ENCODE measurements at places on chromosomes 4 and X.

- DNase-seq = no peak
Observed at GRCh38 chrX:9609499-9609898, 144.6 kb downstream of the TBL1X start.

DNA sequence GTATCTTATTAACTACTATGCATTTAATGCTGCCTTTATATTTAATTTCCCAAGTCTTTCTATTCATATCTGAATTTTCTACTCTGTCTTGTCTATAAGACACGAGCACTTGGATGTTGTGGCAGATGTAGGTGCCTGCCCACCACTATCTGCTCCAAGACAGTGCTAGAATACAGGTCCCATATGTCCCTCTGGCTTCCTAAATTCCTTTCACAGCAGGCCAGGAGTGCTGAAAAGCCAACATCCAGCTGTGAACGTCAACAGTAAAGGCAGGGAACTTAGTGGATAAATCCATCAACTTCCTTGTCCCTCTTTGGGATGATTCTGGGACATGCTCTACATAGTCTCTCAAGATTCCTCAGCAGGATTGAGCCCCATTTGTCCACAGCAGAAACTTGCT, 245.1 kb upstream of the ETNPPL start:
- DNase-seq = no peak

DNA sequence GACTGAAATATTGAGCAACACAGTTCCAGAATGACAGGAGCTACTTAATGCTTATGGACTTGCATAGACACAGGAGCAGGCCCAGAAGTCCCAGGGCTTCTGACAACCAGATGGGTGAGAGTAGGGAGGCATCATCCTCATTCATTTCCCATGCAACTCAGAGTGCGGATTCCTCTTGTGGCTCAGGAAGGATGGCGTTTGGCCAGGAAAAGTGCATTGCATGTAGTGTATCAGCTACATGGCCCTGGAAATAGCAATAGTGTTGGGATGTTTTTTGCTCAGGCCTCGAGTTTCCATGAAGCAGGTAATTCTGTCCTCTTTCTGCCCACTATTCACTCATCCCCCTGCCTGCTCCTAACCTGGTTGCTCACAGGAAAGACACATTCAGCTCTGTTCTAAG, 136.6 kb downstream of the PDGFRA start:
- DNase-seq = no peak

DNA sequence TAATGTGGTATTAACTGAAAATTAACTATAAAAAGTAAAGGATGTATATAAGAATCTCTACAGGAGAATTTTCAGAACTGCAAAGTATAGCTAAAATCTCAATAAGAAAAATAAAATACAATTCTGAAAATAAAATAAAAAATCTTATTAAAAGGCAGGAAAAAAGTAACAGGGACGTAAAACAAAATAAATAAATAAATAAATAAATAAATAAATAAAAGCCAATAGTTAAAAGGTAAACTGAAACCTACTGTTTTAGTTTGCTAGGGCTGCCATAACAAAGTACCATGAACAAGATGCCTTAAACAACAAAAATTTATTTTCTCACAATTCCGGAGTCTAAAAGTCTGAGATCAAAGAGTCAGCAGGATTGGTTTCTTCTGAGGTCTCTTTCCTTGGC, 140.6 kb downstream of the SPANXA1 start:
- DNase-seq = no peak

- DNase-seq = no peak
Observed at GRCh38 chr4:38060829-38061431, 100.7 kb downstream of the PTTG2 start.

GRCh38 chrX:11352296-11352741, 59.1 kb downstream of the AMELX start:
- no peak for DNase-seq

GRCh38 chrX:52277666-52278065, 91.2 kb upstream of the XAGE2 start:
- DNase-seq = no peak

DNA sequence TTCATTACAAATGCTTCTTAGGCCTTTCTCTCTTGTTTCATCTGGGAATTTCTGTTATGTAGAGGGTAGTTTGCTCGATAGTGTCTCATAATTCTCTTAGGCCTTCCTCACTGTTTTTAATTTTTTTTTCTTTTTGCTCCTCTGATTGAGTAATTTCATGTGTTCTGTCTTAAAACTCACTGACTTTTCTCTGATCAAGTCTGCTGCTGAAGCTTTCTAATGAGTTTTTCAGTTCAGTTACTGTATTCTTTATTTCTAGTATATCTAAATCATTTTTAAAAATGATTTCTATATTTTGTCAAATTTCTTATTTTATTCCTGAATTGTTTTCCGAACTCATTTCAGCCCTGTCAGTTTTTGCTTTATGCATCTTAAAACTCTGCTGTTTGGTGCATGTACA, 228.0 kb downstream of the MID1IP1 start:
- no peak for DNase-seq

- no peak for DNase-seq
Observed at GRCh38 chr4:87410157-87410556, 12.2 kb upstream of the NUDT9 start.

- no peak for DNase-seq
Observed at GRCh38 chr4:16199093-16199492, 27.2 kb downstream of the TAPT1 start.

DNA sequence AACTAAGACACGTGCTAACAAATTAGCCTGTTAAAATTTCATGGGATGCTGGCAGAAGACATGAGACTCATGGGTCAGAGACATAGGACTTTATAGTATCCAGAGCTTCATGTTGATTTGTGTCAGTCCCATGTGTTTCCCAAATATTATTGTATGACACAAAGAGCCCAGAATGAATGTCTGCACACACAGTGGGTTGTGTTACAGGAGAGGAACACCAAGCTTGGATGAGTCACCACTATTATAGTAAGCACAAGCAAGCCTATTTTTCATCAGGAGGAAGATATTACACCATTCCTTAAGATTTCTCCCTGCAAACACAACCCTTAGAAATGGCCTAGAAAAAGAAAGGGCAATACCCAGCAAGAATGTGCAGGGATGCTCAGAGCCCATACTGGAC, 15.4 kb downstream of the BBS12 start:
- no peak for DNase-seq

- no peak for DNase-seq
Observed at GRCh38 chr4:144851948-144852347, 206.0 kb downstream of the HHIP start.

DNA sequence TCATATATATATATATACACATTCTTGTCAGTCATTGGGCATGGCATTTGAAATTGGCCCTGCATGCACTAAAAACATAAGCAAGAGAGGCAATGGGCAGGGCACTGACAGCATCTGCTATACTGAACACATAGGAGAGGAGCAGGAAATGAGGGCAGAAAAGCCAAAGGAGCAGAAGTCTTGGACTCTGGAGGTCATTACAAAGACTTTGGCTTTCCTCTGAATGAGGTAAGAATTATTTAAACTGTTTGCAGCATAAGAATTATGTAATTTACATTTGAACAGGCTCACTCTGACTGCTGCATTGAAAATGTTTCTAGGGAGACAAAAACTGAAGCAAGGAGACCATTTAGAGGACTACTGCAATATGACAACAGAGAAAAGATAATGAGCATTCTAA, 396.5 kb downstream of the PRDM5 start:
- DNase-seq = no peak

- no peak for DNase-seq
Observed at GRCh38 chrX:40132751-40133150, 35.0 kb upstream of the BCOR start.

DNA sequence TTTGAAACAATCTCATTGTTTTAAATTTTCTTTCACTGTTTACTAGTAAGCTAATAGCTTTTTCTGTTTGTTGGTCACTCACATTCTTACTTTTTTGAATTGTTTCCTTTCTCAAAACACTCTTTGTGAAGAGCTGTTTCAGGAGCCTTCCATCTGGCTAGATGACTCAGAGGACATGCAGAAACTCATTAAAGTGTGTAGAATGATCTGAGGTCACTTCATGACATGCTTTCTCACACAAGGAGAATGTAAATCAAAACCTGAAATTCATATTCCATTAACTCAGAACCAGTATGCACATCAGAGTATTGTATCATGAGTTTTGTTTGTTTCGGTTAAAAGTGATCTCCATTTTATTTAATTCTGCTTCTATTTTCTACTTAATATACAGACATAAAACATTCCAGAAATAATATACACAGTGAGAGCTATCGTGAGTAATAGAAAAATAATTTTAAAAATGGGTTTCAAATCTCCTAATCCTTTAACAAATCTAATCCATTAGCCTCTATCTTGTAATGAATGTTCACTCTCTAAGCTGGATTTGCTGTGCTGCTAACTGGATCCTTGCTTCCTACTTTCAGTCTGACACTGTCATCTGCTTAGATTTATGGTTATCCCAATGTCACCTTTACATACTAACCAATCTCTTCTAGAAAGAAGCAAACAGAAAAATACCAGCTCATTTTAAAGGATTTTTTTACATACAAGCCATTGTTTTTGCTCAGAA, 449.6 kb downstream of the FSTL5 start:
- no peak for DNase-seq

GRCh38 chr4:174474457-174475075, 47.7 kb downstream of the HPGD start:
- DNase-seq = no peak

DNA sequence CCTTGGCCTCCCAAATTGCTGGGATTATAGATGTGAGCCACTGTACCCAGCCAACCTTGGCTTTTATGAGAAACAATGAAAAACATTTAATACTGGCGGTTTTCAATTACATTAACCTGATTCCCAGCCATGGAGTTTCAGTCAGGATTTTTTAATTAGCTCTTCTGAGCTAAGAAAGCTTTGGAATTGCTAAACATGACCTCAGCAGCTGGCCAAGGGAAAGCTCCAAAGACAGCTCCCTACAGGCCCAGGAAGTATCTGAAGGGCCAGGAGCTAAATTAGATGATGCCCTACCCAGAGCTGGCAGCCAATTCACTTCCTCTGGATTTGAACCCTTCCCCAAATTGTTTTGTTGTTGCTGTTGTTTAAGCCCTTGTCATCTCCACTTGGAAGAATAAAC, 26.5 kb upstream of the FUNDC1 start:
- no peak for DNase-seq

GRCh38 chr4:16896881-16897750, 1.3 kb downstream of the LDB2 start:
- no peak for DNase-seq

- DNase-seq = no peak
Observed at GRCh38 chrX:40298572-40299479, 201.1 kb upstream of the BCOR start.

DNA sequence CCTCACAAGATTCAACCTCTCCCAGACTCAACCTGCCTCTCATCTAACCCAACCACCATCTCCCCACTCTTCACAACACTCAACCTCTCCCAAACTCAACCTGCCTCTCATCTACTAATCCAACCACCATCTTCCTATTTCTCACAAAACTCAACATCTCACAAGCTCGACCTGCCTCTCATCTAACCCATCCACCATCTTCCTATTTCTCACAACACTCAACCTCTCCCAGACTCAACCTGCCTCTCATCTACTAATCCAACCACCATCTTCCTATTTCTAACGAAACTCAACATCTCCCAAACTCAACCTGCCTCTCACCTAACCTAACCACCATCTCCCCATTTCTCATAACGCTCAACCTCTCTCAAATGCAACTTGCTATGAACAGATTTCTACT, 29.8 kb downstream of the FAT1 start:
- no peak for DNase-seq

- DNase-seq = no peak
Observed at GRCh38 chr4:40525752-40526598, 103.7 kb downstream of the RBM47 start.

GRCh38 chr4:123784626-123785025, 388.0 kb downstream of the SPRY1 start:
- DNase-seq = no peak

- DNase-seq = no peak
Observed at GRCh38 chrX:53440621-53441517, 6.7 kb upstream of the HSD17B10 start.

DNA sequence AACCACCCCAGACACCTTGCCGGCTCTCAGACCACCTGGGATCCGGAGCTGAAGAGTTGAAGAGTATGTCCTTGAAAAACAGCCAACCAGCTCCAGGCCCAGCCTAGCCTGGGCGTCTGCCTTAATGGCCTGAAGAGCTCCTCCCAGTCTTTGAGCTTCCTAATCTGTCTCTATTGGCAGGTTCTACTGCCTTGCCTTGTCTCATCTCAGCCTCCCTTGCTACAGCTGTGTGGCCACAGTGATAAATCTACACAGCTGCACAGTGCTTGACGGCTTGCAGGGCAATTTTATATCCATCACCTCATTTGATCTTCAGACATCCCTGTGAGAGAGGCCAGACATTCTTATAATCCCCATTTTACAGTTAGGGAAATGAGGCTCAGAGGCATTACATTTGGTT, 19.9 kb downstream of the AWAT2 start:
- DNase-seq = no peak

DNA sequence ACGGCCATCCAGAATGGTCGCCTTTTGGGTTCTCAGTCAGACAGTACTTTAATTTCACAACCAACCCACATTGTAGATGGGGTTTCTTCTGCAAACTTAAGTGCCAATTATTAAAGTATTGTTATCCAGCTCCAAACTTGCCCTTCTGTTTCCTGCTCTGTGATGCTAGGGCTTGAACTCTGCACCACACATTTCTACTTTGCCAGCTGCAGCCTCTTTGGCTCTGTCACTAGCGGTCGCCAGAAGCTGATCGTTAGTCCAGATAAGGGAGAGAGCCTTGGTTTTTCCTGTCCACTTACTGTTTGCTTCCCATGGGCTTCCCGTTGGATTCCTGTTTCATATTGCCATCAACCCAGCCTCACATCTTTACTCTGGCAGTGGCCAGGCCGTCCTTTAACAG, 196.6 kb downstream of the ASB9 start:
- no peak for DNase-seq

DNA sequence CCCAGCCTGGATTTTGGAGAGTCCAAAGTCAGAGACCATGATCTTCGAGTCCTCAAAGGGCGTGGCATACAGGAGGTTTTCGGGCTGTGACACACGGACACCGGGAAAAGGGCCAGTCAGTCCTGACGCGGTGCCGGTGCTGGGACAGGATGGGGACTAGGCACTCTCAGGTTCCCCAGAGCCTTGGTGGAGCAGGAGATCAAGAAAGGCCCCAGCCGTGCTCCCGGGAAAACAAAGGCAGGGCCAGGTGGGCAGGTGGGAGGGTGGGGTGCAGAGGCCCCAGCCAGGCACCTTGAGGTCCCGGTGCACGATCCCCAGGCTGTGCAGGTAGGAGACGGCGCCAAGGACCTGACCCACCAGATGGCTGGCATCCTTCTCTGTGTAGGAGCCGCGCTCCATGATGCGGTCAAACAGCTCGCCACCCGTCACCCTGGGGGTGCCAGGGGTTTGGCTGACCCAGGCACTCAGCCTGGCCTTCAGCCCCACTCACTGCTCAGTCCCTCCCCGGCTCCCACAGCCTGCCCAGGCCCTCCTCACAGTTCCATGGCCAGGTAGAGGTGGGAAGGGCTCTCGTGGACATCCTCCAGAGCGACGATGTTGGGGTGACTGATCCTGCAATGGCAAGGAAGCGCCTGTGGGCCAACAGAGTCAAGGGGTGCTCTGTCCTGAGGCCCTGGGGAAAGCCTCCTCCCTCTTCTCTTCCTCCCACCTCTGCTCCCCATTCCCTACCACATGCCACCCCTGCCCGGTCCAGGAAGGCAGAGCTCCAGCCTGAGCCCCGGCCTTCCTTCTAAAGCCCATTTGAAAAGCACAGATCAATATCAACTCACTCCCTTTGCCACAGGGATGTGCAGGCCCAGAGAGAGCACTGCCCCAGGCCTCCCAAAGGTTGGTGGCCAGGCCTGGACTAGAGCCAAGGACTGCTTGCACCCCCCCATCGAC, 1.8 kb downstream of the PNCK start:
- DNase-seq = no peak
